ENCODE measurements at places on chromosomes 11 and 22.

DNA sequence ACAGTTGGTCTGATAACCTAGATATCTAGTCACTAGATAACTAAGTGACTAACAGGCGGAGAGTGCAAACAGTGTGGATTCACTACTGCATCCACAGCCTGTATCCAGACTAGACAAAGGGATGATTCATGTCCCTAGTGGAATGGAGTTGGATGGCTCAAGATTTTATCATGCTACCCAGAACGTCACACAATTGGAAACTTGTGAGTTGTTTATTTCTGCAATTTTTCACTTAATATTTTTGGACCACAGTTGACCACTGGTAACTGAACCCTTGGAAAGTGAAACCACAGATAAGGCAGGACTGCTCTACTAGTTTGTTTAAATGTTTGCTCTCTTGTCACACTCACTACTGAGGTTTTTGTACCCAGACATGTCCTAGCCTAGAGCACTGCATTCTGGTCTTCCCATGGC is 76.0 kb downstream of the UBASH3B start:
- no peak for DNase-seq

- DNase-seq: no peak
These were observed 69.8 kb downstream of the RNF169 start for GRCh38 chr11:74818283-74818946.

GRCh38 chr11:65452806-65453490 is 30.4 kb downstream of the NEAT1 start:
- DNase-seq: peak; percentile 92

DNA sequence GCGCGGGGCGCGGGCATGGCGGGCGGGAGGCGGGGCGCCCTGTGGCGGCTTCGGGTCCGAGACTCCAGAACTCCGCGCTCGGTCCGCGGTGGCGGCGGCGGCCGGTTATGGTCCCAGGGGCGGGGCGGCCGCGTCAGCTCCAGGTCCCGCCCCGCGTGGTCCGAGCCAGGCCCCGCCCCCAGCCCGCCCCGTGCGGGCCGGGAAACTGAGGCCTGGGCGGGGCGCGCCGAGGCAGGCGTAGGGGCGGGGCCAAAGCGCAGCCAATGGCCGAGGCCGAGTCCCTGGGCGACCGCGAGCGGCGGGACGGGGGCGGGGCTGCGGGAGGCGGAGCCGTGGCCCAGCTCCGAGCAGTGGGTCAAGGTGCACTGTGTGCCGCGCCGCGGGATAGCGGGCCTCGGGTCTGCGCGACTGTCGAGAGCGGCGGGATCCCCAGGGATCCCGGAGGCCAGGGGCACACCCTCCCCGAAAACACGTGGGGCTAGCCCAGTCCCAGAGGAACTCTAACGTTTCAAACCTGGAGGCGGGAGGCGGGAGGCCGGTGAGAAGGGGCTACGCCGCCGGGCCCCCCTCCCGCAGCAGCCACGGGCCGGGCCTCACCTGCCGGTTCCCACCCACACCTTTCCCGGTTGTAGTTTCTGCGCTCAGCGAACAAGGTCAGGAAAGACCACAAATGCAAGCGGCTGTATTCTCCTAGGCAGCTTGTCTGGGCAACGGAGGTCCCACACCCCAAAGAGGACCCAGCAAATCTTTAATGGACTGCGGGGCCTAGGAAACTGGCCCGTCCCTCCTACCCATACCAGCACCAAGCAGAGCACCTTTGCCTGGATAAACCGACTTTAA is at the start of gene SLC25A1:
Gene SLC25A1, minus strand, starts transcription at position 80 of the 840 bp plus-strand sequence. Its CDS starts 63 bp downstream, at position 17.
- DNase-seq: peak; percentile 84

DNA sequence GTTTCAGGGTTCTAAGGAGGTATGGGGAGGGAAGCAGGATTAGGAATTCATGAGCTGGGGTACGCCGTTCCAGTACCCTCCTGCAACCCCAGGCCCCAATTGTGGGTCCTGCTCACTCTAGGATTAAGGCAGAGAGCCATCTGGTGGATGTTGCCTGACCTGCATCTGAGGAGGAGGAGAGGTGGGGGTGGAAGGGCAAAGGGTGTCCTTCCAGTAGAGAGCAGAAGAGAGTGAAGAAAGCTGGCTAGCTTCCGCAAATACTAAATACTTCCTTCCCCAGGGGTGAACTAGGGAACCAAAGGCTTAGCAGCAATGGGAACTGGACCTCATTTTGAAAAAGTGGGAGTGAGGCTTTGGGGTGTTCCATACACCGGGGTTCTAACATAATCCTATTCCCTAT is 10.6 kb downstream of the LRRC51 start:
- DNase-seq: peak; percentile 46

DNA sequence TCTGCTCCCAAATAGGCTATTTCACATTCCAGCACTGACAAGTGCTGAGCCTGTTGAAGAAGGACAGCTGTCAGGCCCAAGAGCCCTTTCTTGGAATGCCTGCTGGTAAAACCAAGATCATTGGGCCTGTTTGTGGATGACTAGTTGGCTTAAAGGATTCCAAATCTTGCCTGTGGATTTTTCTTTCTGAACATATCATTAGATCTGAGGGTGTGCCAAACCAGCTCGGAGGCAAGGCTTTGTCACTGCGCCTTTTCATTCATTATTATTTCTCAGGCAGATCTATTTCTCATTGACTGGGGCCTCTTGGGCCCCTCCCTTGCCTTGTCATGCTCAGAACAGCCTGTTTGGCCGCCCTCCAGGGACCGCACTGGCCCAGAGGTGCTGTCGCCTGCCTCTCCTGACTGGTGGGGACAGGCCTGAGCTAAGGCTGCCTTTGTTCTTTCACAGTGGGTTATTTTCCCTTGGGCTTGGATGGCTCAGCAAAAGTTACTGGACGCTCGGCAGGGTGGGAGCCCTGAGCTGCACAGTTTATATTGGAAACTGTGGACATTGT is 222.7 kb upstream of the SESN3 start:
- DNase-seq: no peak
